ENCODE measurements at places on chromosomes 11 and 22.

DNA sequence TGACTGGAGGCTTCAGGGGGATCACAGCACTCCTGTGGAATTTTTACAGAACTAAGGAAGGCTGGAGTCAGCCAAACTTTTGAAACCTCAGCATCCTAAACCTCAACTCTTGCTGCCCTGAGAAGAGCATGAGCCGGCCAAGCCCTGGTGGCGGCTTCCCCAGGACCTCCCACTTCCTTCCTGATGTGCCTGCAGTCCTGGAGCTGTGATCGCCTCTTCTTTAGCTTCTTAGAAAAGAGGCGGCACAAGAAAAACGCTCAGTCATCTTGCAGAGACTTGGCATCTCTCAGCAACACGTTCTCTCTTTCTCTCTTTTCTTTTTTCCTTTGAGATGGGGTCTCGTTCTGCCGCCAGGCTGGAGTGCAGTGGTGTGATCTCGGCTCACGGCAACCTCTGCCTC is 40.4 kb upstream of the AMPD3 start:
- peak; percentile 73 for DNase-seq

DNA sequence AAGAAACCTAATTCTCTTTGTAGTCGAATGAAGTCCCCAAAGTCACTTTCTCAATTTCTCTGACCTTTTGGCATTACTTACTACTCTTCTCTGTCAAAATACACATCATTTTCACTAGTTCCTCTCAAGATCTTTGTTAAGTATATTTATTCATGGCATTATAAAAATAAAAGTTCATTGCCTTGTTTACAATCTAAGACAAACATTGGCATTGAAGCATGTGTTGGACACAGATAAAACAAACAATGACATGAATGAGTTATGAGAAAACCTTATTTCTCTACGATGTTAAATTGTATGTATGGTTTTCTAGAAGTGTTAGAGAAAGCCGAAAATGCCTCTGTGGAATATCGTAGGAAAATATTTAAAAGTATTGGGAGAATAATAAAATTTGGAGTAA is 8.6 kb upstream of the OR51G1 start:
- no peak for DNase-seq

DNA sequence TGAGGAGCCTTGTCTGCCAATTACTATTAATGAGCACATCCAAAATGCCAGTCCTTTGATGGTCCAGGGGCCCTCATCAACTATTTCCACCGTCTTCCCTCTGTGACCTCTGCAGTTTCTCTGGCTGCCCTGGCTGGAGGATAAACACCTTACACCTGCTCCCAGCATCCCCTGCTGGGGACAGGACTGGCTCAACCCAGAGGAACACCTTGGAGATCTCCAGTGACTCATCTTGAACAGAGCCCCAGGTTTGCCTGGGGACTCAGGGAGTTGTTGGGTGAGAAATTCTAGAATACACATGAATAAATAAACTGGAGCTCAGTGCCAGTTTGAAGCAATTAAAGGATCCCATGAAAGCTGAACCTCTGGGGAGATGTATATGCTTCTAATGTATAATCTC is 24.0 kb upstream of the ELF5 start:
- no peak for DNase-seq

GRCh38 chr11:121721961-121722360 is 269.2 kb upstream of the SORL1-AS1 start:
- no peak for DNase-seq

DNA sequence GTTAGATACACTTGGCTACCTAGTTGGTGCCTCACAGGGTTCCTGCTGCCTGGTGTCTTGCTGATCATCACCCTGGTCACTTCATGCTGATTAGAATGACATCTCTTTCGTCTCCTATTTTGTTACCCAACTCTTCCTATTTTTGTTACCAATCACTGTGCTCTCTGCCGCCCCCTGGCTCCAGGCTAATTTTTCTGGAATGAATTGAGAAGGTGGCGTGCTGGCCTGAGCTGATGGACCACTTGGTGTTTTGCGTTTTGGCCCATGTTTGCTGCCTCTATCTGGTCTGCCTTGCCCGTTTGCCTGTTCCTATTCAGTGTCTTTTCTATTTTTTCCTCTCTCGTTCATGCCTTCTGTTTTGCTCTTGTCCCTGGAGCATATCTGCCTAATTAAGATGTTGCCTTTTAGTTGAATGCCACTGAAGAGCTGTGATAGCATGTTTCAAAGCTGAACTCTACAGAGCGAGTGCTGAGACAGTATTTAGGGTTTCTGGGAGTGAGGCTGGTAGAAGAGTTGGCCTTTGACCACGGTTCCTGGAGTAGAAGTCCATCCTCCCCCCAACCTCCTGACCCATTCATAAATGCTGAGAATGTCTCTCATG is 5.9 kb upstream of the ATF4 start:
- peak; percentile 40 for DNase-seq

GRCh38 chr11:69263736-69264052 is 30.3 kb upstream of the MYEOV start:
- no peak for DNase-seq

GRCh38 chr11:80562523-80563125 is 1121.8 kb upstream of the TENM4 start:
- no peak for DNase-seq

- DNase-seq, result no peak
Measured at GRCh38 chr11:65916391-65916790, 2.5 kb downstream of the C11orf68 start.

DNA sequence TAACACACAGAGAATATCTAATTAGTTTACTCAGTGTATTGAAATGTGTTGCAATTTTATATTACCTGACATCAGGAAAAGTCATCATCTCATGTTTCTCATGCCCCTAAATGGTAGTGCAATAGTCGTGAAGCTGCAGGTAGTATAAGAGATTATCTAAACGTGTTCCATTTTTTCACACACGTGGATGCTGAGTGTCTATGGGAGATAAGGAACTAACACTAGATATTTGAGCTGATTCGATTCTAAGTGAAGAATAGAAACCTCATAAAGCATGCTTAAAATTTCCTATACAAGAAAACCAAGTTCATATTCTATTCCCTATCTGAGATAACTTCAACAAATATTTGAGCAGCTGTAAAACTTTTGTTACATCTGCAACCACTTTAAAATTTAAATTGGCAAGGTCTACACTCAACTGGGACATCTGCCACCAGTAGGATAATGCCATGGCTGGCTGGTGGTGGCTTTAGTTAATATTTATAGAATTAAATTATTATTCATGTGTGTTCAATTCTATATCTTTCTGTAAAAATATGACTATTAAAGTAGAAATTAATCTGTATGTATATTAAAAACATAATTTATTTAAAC is 388.8 kb downstream of the LUZP2 start:
- no peak for DNase-seq

GRCh38 chr11:76495019-76495418 is 50.2 kb downstream of the EMSY start:
- no peak for DNase-seq

GRCh38 chr11:70281156-70281609 is 10.7 kb downstream of the PPFIA1 start:
- DNase-seq, result no peak

DNA sequence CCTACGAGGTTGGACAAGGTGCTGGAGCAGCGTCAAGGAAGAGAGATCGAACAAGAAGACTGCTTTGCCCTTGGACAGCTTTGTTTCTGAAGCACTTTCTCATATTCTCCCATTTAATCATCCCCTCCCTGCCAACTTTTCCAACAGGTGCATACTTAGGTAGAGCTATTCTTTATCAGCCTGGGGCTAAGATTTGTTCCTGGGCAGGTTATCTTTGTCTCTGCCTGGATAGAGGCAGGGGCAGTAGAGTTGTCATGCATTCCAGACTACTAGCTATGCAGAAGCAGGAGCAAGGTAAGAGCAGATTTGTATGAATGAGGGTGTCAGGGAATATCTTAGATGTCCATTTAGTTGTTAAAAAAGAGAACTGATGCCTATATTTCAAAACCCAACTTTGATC is 82.3 kb downstream of the PTPRJ start:
- no peak for DNase-seq

DNA sequence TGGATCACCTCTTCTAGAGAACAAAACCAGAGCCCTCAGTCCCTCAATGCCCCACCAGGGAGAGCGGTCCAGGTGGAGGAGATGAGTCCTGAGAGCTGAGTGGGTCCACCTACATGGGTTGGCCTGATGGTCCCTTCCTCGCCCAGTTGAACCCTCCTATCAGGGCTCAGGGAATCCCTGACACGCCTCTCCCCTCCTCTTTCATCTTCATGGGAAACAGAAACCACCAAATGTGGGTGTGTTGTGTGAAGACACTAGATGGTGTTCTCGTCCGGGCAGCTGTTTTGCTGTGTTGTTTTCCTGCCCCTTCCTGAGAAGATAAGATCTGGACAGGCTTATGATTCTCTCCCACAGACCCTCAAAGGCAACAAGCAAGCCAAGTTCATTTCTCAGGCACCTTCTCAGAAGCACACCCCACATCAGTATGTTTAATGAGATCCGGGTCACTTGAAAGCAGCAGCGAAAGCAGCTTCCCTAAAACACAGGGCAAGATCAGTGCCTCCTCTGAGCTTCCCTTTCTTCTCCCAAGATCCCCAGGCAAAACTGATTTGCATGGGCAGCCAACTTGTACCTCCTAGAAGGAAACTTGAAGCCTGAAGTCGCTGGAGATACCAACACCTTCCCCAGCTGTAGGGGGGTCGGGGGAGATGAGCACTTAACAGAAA is 35.3 kb upstream of the POU2AF1 start:
- no peak for DNase-seq

DNA sequence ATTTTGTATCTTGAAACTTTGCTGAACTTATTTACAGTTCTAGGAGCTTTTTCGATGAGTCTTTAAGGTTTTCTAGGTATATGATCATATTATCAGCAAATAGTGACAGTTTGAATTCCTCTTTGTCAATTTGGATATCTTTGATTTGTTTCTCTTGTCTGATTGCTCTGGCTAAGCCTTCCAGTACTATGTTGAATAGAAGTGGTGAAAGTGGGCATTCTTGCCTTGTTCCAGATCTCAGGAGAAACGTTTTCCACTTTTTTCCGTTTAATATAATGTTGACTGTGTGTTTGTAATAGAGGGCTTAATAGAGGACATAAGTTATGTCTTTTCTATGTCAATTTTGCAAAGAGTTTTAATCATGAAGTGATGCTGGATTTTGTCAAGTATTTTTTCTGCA is 124.3 kb downstream of the ZNF280B start:
- no peak for DNase-seq

- no peak for DNase-seq
Measured at GRCh38 chr11:118004543-118005223, 18.5 kb downstream of the IL10RA start.

DNA sequence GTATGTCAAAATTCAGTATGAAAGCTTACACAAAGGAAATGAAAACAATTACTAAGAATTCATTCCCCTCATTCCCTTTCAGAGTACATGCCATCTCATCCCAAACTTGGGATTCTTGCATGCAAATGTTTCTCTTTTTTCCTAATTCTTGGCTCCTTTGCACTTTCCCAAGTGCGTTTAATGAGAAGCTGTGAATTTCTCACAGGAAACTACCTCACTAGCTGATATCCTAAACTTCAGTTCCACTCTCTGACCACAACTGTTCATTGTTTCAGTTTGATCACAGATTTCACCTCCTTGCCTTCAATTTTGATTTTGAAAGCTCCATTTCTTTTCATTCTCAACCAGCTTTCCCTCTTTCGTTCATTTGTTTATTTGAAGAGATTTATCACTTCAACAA is 5.9 kb upstream of the ARL14EP start:
- no peak for DNase-seq

GRCh38 chr22:38257181-38257580 is 15.6 kb downstream of the TMEM184B start:
- DNase-seq, result peak; percentile 82

- DNase-seq, result no peak
Measured at GRCh38 chr11:2843551-2843950, 42.0 kb downstream of the CDKN1C start.

DNA sequence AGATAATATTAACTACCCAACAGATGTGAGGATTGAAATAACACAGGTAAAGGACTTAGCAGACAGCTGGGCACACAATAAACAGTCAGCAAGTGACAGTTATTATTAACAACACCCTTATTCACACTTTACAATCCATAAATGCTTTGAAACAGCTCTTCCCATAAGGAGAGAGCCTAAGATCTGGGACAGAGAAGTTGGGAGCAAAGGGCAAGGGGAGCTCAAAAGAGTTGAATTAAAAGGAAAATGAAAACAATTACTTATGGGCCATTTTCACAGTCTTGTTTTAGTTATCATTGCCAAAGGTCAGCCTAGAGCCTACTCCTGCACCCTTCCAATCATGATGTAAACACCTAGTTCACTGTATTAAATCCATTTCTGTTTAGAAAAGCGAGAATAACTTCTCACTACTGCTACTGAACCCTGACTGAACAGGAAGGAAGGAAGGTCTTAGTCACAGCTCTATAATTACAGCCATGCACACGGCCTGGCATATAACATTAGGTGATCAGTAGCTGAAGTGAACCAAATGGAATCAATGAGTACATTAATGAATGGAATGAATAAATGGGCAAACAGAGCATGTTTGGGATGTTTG is 111.3 kb downstream of the PLEKHA7 start:
- no peak for DNase-seq

GRCh38 chr11:14655435-14655834 is 11.8 kb downstream of the PDE3B start:
- no peak for DNase-seq

GRCh38 chr22:26585104-26585790 is 4.7 kb downstream of the TPST2 start:
- DNase-seq, result peak; percentile 86

- DNase-seq, result no peak
Measured at GRCh38 chr22:46639843-46640242, 19.7 kb downstream of the GRAMD4 start.

DNA sequence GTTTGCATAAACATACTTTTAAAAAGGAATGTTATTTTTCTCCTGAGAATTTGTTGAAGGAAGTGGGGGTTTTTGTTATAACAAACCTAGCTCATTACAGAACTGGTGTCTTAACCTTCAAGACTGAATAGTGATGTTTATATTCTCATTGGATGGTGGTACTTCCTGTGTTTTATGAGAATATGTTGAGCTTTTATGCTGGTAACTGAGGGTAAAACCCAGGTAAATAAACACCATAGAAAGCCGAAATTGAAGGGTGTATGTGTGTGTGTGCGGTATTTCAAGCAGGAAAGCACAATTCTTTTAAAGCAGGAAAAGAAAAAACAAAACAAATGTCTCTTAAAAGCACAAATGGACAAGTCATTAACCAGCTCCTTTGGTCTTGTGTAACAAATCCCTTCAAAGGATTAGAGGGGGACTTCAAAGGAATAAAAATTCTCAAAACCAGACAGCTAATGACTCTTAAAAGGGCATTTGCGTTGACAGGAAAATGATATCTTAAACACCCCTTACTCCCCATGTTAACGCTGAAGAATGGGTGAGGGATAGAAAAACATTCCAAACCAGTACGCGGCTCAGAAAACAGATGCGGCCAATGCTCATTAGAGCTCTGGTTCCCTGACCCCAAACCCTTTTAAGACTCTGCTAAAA is 23.8 kb downstream of the LMO2 start:
- no peak for DNase-seq

All from AG10803 (cell line).